ENCODE measurements at places on chromosomes 2 and 18. TPM values are rescaled to one million over a fixed set of nuclear protein-coding genes. Genes with fewer than 3 reads are reported as not detected.

FRZB gene
- total RNA-seq = 111 TPM

ARHGAP15 gene
- total RNA-seq = not detected

TIGD1 gene
- total RNA-seq = 6.5 TPM

DNA sequence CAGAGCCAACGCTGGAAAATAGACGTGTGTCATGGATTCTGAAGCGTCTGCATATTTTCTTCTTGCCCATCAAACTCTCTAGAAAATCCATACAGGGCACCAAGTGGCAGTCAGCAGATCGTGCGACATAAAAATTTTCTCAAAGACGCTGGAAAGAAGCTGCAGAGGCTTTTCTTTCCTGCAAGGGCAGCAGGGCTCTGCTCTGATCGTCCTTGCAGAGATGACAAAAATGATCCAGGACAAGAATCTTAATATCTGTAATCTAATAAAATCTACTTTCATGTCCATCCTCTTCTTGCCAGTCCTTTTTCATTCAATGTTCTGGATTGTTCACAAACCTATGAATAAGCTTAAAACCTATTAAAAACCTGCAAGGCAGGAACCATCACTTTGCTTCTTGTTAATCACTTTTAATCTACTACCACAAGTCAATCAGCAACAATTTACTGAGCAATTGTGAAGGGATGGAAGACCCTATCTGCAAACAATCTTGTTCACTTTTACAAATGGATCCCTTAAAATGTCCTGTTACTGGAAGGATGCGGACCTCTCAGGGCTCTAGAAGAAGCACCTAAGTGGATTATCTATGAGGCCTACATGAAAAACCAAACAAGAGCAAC is 93.6 kb downstream of the MREG start:
- no peaks in the 10 kb centered on the region for H3K4me1 ChIP-seq
- H3K4me3 ChIP-seq = no peak overlapping the region
- no peaks in the 10 kb centered on the region for H3K27me3 ChIP-seq
- no peaks in the 10 kb centered on the region for H3K36me3 ChIP-seq
- no peak for DNase-seq
- H3K27ac ChIP-seq = no peak overlapping the region
